ENCODE measurements at places on chromosomes 13 and 19.

DNA sequence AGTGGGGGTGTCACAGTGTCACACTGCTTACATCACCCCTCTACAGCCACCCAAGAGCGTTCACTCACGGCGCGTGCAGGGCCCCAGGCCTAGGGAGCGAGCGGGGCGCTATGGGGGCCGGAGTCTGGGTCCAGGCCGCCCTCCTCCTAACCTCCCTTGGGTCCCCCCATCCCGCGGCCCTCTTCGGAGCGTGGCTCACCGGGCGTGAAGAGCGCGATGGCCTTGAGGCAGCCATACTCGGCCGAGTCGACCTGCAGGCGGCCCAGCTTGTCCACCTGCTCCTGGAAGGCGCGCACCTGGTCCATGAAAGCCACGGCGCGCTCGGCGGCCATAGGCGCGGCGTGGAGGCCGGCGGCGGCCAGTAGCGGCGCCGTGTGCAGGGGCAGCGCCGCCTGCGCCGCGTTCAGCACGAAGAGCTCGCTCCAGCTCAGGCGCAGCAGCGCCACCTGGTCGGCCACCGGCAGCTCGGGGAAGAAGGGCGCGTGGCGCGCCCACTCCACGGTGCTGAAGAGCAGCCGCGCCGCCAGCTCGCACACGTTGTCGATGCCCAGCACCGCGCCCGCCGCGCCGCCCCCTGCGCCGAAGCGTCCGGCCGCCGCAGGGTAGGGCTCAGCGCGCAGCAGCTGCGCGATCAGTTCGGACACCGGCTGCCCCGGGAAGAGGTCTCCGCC is 9.4 kb downstream of the OCEL1 start:
- no peak for DNase-seq

- DNase-seq = peak; percentile 29
Observed at GRCh38 chr13:39765801-39766463, 110.5 kb downstream of the COG6 start.

- DNase-seq = no peak
Observed at GRCh38 chr13:107190065-107190464, 622.1 kb upstream of the ARGLU1 start.

- no peak for DNase-seq
Observed at GRCh38 chr19:4916292-4917082, 7.2 kb downstream of the UHRF1 start.

GRCh38 chr19:13684021-13684420 is 80.3 kb upstream of the MRI1 start:
- no peak for DNase-seq

DNA sequence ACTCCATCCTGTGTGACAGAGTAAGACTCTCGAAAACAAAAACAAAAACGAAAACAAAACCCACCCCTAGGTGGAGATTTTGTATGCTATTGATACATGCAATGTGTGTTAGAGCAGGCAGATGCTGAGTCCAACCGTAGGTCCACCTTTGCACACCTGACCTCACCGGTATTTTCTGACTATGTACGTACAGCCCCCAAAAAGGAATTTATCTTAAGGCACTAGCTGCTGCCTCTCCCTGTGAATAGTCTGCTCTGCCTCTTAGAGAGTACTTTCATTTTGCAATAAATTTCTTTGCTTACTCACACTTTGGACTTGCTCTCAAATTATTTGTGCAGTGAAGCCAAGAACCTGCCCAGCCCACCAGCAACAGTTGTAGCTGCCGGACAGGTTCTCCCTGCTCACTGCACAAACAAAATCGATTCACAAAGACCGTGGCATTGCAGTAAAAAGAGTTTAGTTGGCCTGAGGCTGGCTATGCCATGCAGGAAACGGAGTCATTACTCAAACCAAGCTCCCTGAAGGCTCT is 8.2 kb upstream of the ZNF77 start:
- no peak for DNase-seq

GRCh38 chr13:49304763-49305700 is 57.3 kb downstream of the CDADC1 start:
- DNase-seq = peak; percentile 53

- DNase-seq = no peak
Observed at GRCh38 chr13:47592256-47592655, 408.8 kb downstream of the SUCLA2 start.

- DNase-seq = no peak
Observed at GRCh38 chr13:111953546-111954178, 113.3 kb upstream of the SOX1 start.

GRCh38 chr13:91045351-91046034 is 302.0 kb upstream of the MIR17HG start:
- DNase-seq = peak; percentile 30

DNA sequence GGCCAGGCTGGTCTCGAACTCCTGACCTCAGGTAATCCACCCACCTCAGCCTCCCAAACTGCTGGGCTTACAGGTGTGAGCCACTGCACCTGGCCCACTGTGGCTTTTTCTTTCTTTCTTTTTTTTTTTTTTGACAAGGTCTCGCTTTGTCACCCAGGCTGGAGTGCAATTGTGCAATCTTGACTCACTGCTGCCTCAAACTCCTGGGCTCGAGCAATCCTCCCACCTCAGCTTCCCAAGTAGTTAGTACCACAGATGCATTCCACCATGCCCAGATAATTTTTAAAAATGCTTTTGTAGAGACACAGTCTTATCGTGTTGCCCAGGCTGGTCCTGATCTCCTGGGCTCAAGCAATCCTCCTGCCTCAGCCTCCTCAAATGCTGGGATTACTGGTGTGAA is 12.1 kb upstream of the FCGBP start:
- DNase-seq = no peak

DNA sequence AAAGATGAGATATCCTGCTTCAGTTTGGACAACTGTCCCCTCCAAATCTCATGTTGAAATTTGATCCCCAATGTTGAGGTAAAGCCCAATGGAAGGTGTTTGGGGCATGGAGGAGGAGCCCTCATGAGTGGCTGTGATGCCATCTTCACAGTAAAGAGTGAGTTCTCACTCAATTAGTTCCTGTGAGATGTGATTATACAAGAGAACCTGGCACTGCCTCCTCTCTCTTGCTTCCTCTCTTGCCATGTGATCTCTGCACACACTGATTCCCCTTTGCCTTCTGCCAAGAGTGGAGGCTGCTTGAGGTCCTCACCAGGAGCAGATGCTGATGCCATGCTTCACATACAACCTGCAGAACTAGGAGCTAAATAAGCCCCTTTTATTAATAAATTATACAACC is 86.9 kb downstream of the HSPH1 start:
- no peak for DNase-seq

DNA sequence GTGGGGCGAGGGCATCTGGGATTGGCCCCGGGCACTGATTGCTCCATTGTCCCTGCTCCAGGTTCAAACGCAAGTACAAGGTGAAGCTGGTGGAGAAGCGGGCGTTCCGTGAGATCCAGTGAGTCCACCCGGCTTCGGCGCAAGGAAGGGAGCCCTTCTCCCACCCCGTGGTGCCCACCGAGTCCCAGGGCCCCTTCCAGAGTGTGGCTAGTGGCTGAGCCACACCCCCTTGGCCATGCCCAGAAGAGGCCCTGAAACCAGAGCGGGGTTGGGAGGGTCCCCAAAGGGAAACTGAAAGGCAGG is 11.2 kb downstream of the NOP53 start:
- DNase-seq = no peak

GRCh38 chr19:3145909-3146676 is 10.3 kb downstream of the GNA15 start:
- no peak for DNase-seq

GRCh38 chr19:36215276-36216123 is 594 bp downstream of the ZNF146 start:
- DNase-seq = peak; percentile 61

GRCh38 chr13:27659145-27659865 is 37.6 kb downstream of the POLR1D start:
- DNase-seq = no peak

DNA sequence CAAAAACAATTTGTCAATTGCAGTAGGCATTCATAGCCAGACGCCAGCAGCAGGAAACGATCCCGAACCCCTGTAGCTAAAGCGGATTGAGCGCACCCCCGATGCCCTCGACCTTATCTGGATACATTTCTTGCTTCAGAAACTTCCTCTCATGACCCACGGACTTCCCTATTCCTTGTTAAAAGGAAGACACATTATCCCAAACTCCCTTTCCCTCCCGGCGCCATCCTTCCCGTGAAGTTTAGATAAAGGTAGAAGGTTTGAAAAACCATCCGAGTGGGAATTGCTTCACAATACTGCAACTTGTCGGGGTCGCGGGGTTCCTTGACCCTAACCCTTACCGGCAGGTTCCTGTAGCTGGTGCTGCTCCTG is 977 bp downstream of the PCDH20 start:
- DNase-seq = no peak

DNA sequence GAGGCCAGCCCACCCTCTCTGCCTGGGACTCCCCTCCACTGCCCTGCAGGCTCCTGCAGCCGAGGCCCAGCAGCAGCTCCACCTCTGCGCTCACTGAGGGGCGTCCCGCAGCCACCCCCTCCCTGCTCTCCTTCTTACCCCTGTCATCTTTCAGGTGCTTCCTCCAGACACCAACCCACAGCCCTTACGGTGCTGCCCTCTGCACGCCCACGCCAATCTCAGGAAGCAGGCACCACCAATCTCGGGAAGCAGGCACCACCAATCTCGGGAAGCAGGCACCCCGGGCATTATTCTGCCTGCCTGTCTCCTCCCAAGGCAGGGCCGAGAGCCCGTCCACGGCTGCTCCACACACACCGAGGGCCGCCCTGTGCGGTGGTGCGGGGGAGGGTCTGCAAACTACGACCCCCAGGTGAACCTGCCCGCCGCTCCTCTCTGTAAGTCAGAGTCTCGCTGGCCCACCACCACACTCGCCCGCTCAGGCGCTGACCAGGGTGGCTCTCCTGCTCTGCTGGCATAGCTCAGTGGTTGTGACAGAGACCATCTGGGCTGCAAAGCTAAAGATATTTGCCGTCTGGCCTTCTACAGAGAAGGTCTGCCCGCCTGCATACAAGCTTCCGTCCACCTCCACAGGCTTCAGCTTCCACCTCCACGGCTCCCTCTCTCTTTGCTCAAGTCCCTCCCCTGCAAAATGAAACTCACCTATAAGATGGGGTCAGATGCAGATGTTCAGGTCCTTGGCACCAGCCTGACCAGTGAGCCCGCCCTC is 2.9 kb downstream of the LSM7 start:
- DNase-seq = no peak

- no peak for DNase-seq
Observed at GRCh38 chr13:108383667-108384066, 114.1 kb downstream of the TNFSF13B start.

DNA sequence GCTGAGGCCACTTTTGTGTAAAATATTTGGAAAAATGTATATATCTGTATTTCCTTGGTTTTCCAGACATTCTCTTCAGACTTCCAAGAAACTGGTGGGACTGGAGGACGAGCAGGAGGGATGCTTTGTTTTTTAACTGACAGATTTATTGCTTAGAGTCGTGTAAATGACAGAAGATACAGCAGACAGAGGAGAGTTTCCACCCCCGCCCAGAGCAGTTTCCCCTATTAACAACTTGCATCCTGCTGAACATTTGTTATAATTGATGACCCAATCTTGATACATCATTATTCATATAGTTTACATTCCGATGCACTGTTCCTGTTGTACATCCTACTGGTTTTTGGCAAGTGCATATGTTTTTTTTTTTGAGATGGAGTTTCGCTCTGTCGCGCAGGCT is 7.1 kb upstream of the DOCK6 start:
- no peak for DNase-seq

GRCh38 chr13:44796597-44797490 is 192.4 kb downstream of the NUFIP1 start:
- no peak for DNase-seq

DNA sequence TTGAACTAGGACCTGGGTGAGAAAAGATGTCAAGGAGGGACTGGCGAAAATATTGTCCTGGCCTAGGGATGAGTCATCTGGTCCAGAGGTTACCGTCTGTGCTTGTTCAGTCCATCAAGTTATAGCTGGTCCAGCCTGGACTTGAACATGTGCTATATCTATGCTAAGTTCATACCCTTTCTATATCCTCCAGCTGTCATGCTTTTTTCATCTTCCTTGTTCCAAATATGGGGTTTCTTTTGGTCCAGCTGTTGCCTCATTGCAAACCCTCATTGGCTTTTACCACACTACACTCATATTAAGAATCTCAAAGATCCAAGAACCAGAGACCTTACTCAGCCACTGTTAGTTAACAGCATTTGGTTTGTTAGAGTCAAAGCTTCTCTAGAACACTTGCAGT is 19.1 kb upstream of the KLF12 start:
- DNase-seq = no peak

DNA sequence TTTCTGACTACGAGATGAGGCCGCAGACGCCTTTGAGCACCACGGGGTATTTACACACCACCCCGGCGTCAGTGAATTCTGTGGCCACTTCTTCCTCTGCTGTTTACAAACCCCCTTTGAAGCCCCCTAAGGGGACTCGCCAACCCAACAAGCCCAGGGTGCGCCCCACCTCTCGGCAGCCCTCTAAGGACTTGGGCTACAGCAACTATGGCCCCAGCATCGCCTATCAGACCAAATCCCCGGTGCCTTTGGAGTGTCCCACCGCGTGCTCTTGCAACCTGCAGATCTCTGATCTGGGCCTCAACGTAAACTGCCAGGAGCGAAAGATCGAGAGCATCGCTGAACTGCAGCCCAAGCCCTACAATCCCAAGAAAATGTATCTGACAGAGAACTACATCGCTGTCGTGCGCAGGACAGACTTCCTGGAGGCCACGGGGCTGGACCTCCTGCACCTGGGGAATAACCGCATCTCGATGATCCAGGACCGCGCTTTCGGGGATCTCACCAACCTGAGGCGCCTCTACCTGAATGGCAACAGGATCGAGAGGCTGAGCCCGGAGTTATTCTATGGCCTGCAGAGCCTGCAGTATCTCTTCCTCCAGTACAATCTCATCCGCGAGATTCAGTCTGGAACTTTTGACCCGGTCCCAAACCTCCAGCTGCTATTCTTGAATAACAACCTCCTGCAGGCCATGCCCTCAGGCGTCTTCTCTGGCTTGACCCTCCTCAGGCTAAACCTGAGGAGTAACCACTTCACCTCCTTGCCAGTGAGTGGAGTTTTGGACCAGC is 5.3 kb downstream of the SLITRK5 start:
- no peak for DNase-seq

- DNase-seq = peak; percentile 25
Observed at GRCh38 chr13:34019870-34020269, 201.9 kb downstream of the RFC3 start.

- DNase-seq = peak; percentile 33
Observed at GRCh38 chr19:35013041-35013819, 13.1 kb downstream of the GRAMD1A start.

- no peak for DNase-seq
Observed at GRCh38 chr13:51934461-51935087, 72.8 kb downstream of the CCDC70 start.

- DNase-seq = no peak
Observed at GRCh38 chr13:98416408-98416807, 160.5 kb downstream of the STK24 start.

- no peak for DNase-seq
Observed at GRCh38 chr13:45055902-45056648, 64.2 kb upstream of the GTF2F2 start.

GRCh38 chr13:90968166-90968904 is 379.2 kb upstream of the MIR17HG start:
- peak; percentile 31 for DNase-seq

- DNase-seq = peak; percentile 20
Observed at GRCh38 chr13:26759907-26760831, at the start of gene GPR12. Gene GPR12 (minus strand): TSS chr13:26760786. CDS start chr13:26759827, 959 bp downstream.

GRCh38 chr19:5540208-5540607 is 27.5 kb downstream of the TINCR start:
- DNase-seq = no peak

- peak; percentile 82 for DNase-seq
Observed at GRCh38 chr13:27953676-27954405, 15.3 kb downstream of the CDX2 start.

Measured in left kidney (tissue), 8 donors.